Stomach (tissue), 19 donors: ENCODE measurements at places on chromosomes 5 and 9. TPM values are rescaled to one million over a fixed set of nuclear protein-coding genes. Genes with fewer than 3 reads are reported as not detected.

The RGS7BP gene
- polyA plus RNA-seq: 1.4 TPM

The WNK2 gene
- 2.9 TPM for polyA plus RNA-seq

The LAMC3 gene
- polyA plus RNA-seq: 0.73 TPM

The CDC25C gene
- polyA plus RNA-seq: 0.92 TPM

The FBXW2 gene
- 7.9 TPM for polyA plus RNA-seq

The GABRB2 gene
- 0.06 TPM for polyA plus RNA-seq

The ADAMTS6 gene
- 0.23 TPM for polyA plus RNA-seq

The CDK9 gene
- polyA plus RNA-seq: 34.4 TPM

The HARS2 gene
- polyA plus RNA-seq: 17.4 TPM

The PTPRD gene
- polyA plus RNA-seq: 0.75 TPM

The ORM2 gene
- 4.9 TPM for polyA plus RNA-seq

The PCDHA4 gene
- polyA plus RNA-seq: 0.08 TPM

The IGFBPL1 gene
- 0.23 TPM for polyA plus RNA-seq

The IRX4 gene
- not detected for polyA plus RNA-seq

The ACOT12 gene
- polyA plus RNA-seq: not detected

The SLC6A3 gene
- not detected for polyA plus RNA-seq

The IQGAP2 gene
- 11.5 TPM for polyA plus RNA-seq

The RBM27 gene
- polyA plus RNA-seq: 6.9 TPM

The SOWAHA gene
- polyA plus RNA-seq: 5.7 TPM

The TPM2 gene
- 672 TPM for polyA plus RNA-seq

The SLC36A2 gene
- polyA plus RNA-seq: not detected

The TXNDC8 gene
- not detected for polyA plus RNA-seq

The MSX2 gene
- polyA plus RNA-seq: 1.3 TPM

The MEGF9 gene
- 3.7 TPM for polyA plus RNA-seq

The IL4 gene
- not detected for polyA plus RNA-seq

The PTGDS gene
- polyA plus RNA-seq: 64.4 TPM

The NDUFS6 gene
- 95.0 TPM for polyA plus RNA-seq

The ZNF618 gene
- 3.0 TPM for polyA plus RNA-seq

The CARD19 gene
- 32.9 TPM for polyA plus RNA-seq

The MEGF10 gene
- not detected for polyA plus RNA-seq
